ENCODE measurements at places on chromosomes 13 and 19.
A peak's percentile ranks its signal among the peaks of the same experiment; 100 is the strongest.

- DNase-seq: peak; percentile 72
Observed at GRCh38 chr13:73000027-73000674, 58.7 kb upstream of the KLF5 start.

GRCh38 chr13:67803118-67803517 lies 573.0 kb upstream of the PCDH9 start:
- no peak for DNase-seq

GRCh38 chr19:55068950-55069864 lies 6.3 kb upstream of the RDH13 start:
- peak; percentile 95 for DNase-seq

- DNase-seq: no peak
Observed at GRCh38 chr13:50425772-50426171, 410.5 kb downstream of the KCNRG start.

- no peak for DNase-seq
Observed at GRCh38 chr19:42601811-42602443, 7.2 kb upstream of the CEACAM8 start.

DNA sequence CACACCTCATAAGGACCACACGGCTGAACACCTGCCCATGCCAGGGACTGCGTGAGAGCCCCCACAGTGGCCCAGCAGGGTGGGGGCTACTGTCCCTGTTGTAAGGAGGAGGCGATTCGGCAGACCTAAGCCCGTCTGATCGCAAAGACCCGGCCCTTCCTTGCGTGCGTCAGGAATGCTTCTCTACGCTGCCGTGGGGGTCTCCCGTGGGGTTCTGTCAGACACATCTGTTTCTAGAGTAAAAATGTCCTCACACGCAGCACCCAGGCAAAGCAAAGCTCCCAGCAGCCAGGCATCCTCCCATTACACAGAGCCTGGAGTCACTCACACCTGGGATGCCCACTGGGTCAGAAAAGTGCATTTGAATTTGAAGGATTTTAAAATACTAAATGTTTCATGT lies 147.7 kb upstream of the SOX1 start:
- DNase-seq: no peak

DNA sequence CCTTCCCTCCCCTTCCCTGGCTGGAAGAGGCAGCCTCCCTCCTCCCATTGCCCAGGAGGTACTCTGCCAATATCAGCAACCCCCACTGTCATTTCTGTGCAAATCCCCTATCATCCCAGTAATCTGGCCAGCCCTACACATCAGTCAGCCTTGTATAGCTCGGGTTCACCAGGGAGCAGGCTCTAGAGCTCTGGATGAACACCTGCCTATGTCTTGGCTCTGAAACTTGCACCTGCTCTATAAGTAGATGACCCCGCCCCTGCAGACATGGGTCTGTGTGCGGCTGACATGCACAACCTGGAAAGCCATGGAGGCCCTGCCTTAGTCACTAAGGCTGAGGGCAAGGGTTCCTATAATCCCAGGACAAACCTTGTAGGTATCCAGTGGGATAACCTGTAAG lies 1042.9 kb downstream of the UQCRFS1 start:
- DNase-seq: no peak

DNA sequence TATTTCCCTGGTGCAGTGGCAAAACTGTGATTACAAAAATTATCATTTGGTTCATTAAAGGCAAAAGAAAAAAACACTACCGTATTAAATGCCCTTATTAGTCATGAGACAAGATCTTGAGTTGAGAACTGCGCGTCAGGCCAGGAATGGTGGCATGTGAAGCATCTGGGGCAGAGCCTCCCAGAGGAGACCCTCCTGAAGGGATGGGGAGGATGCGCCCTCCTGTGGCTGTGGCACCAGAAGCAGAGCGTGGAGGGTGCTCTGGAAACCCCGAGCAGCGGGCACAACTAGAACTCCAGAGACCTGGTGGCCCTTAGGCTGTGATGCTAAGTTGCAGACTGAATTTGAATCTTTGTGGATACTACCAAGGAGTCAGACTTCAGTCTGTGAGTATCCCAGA lies 11.5 kb downstream of the CUL4A start:
- no peak for DNase-seq

DNA sequence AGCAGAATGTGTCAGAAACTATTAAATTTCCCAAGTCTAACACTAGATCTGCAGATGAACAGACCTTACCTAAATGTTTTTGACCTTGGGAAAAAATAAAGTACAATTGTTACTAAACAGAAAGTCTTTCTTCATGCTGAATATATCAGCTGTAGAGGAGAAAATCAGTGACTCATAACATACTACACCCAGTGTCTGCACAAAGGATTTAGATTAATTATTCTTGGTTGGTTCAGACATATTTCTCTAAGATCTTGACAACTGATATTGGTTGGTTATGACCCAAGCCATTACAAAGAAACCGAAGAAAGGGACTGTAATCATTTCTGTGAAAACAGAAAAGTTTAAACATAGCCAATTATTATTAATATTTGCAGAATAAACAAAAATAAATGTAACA lies 225.1 kb downstream of the HS6ST3 start:
- DNase-seq: no peak

- no peak for DNase-seq
Observed at GRCh38 chr19:19820774-19821320, 703 bp downstream of the ZNF506 start.

- DNase-seq: no peak
Observed at GRCh38 chr13:34608331-34608730, 333.7 kb upstream of the NBEA start.

DNA sequence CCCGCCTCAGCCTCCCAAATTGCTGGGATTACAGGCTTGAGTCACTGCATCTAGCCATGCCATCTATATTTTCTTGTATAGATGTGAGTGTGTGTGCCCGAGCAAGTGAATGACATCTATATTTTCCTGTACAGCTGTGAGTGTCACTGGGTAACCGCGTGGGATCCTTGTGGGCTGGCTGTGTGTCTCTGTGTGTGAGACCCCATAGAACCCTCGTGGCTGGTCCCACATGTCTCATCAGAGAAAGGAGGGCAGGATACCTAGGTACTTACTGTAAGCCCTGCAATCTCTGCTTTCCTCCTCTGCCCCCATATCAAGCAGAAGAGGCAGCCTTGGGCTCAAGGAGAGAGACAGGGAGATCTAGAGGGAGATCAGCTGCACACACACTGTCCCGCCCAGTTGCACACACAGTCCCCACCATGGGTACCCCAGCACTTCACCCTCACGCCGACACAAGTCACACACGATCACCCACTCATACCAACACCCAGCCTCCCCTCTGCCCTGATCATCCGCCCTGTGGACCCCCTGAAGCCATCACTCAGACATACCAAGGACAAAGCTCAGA lies 655 bp downstream of the DENND1C start:
- no peak for DNase-seq

- DNase-seq: no peak
Observed at GRCh38 chr19:55304279-55304978, 20.6 kb downstream of the BRSK1 start.

- no peak for DNase-seq
Observed at GRCh38 chr13:34772881-34773280, 169.2 kb upstream of the NBEA start.

DNA sequence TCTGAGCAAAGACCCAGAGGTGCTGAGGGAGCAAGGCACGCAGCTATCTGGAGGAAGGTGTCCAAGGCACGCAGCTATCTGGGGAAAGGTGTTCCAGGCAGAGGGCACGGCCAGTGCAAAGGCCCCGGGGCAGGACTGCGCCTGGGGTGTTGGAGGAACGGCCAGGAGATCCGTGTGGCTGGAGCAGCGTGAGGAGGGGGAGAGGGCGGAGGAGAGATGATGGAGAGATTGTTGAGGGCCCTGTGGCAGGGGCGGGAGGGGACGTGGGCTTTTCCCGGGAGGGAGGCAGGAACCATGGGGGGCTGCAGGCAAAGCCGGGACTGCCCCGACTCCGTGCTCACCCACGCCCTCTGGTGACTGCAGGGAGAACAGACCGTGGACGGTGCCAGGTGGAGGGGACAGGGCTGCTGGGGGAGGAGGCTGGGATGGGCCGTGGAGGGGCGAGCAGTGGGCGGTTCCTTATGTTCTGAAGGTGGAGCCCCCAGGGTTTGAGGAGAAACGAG lies 13.3 kb upstream of the MISP start:
- no peak for DNase-seq

- peak; percentile 75 for DNase-seq
Observed at GRCh38 chr13:45518525-45519245, 53.9 kb downstream of the COG3 start.

DNA sequence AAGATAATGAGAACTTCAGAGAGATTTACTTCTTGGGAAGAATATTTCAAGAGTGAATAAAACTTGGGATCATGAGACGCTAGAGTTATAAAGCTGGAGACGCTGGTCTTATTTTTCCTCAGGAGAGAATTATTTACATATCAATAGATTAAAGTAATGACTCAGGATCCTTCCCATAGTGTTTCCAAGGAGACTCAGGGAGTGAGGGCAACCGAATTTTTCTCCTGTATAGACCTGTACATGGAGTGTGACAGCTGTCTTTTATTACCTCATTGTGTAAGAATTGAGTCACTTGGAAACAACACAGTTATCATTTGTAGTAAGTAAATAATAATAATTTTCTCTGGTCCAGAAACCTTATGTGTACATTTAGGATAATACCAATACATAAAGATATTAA lies 1905.5 kb downstream of the OLFM4 start:
- DNase-seq: no peak

DNA sequence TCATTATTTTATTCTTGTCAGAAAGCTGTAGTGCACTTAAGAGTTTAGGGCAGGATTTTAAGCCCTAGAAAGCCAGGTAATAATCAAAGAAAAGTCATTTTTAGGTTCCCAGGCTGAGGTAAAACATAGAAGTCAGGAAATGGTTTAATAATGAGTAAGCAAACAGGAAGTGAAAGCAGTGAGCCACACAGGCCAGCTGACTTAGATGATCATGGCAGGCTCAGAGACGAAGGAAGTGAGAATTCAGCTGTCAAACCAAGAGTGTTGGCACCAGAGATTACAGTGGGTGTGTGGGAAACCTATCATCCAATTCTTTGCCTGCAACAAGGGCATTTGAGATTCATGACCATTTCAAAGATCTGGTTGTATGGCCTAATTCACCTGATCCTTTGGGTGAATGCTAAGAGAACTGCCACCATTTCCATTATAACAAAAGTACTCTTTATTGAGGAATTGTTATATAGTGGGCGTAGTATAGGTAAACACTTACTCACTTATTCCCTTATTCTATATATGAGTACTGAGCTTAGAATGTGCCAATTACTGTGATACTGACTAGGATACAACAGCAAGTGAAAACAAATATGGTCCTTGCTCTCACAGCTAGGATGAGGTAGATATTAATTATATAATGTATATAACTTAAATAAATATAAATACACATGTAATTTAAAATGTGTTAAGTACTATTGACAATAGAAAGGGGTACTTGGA lies 103.7 kb upstream of the EDNRB start:
- peak; percentile 27 for DNase-seq

DNA sequence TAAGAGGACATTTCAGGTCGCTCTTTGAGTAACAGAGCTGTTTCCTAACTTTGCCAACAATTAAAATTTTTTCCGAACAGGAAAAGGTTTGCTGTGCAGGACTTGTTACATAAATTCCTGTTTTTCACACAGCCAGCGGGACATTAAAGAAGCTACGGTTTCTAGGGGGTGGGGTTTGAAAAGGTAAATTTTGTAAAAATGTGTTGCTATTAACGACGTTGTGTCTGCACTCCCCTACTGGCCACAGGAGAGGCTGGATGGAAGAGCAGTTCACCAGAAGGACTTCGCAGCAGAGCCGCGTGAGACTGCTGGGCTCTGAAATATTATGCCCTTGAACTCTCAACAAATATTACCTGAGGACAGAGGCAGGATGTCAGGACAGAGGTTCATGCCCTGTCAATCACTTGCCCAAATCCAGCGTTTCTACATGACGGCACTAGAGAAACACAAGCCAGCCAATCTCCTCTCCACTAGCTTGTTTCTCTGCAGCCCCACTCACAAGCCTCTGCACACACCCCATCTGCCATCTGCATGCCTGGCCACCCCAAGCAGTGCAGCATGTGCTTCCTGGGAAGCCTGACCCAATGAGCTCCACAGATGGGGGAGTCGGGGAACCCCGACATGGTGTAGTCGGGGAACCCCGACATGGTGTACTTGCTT lies 102.0 kb downstream of the FOXO1 start:
- no peak for DNase-seq

GRCh38 chr13:97502181-97502580 lies 68.2 kb downstream of the RAP2A start:
- no peak for DNase-seq

DNA sequence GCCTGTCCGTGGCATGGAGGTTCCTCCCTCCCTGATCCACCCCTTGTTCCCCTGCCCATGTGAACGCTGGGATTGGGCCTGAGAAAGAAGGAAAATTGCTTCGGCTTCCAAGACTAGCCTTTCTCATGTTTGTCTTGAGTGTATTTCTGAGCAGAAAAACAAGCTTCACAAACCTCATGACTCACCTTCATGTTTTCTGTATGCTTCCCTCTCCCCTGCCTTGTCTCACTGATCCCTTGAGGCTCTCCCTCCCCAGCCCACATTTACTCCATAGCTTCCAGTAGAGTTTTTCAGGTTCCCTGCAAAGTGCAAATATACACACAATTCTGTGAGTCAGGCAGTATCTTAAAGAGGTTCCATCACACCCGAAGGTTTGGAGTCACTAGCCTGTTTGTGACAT lies 572.4 kb downstream of the UQCRFS1 start:
- DNase-seq: no peak

DNA sequence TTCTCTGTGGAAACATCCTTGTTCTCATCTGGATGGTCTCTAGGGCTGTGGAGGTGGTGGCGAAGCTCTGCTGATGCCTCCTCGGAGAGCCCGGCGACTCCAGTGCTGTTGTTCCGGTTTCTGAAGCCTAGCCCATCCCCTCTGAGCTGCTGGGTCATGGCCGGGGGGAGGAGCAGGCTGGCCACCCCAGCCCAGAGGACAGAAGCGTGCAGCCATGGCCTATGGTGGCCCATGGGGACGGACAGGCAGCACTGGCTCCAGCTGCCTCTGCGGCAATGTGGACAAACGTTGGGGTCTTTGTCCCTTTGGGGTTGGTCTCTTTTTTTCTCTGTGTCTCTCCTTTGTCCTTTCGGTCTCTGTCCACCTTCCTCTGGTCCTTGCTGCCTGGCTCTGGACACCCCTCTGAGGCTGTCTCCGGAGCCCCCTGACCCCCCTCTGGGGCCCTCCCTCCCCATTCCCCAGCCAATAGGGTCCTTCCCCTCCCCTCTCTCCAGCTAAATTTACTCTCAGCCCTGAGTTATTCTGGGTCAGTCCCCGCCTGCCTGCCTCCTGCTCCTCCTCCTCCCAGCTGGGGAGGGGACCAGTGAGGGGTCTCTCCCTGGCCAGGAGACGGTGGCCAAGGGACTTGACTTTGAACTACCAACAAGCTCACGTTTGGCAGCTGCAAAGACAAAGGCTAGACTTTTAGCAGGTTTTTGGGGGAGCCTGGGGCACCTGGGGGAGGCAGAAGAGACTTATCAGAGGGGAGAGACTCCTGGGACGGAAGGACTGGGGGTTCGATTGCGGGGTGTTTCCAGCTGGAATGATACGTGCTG lies at the start of gene HRC:
Gene HRC (minus strand): TSS at position 392 of the 815 bp plus-strand sequence. CDS start 159 bp downstream, at position 233.
- DNase-seq: no peak

Measured in epithelial cell of prostate (primary cell).